Activated CD4-positive, alpha-beta memory T cell treated with anti-CD3 and anti-CD28 coated beads, Interleukin-2, amount 10 ng/mL, durations not matched to agents 7 days and 5 days (primary cell): ENCODE measurements at places on chromosomes 2 and 18. TPM values are rescaled to one million over a fixed set of nuclear protein-coding genes. Genes with fewer than 3 reads are reported as not detected.

Gene COBLL1
- not detected for total RNA-seq

DNA sequence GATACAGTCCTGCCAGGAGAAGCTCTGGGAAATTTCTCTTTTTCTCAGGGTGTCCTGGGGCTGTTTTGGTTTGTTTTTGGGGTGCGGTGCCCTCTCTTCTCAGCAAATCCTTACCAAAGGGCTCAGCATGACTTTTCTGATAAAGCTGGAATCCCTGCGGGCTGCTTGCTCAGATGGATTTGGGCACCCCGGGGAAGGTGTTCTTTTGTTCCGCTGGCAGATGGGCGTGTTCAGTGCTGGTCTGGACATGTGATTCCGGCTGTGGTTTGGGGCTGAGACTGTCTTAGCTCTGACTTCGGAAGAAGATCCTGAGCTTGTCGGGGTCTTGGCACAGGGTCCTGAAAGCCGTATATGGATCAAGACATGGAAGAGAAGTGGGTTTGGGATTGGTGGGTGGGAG is 134.2 kb upstream of the SPRED2 start:
- H3K4me3 ChIP-seq, result no peak overlapping the region
- peaks cover 12% of the 10 kb centered on the region for H3K27me3 ChIP-seq
- H3K27ac ChIP-seq, result no peak overlapping the region
- H3K4me1 ChIP-seq, result peaks cover 4% of the 10 kb centered on the region
- H3K36me3 ChIP-seq, result no peaks in the 10 kb centered on the region

DNA sequence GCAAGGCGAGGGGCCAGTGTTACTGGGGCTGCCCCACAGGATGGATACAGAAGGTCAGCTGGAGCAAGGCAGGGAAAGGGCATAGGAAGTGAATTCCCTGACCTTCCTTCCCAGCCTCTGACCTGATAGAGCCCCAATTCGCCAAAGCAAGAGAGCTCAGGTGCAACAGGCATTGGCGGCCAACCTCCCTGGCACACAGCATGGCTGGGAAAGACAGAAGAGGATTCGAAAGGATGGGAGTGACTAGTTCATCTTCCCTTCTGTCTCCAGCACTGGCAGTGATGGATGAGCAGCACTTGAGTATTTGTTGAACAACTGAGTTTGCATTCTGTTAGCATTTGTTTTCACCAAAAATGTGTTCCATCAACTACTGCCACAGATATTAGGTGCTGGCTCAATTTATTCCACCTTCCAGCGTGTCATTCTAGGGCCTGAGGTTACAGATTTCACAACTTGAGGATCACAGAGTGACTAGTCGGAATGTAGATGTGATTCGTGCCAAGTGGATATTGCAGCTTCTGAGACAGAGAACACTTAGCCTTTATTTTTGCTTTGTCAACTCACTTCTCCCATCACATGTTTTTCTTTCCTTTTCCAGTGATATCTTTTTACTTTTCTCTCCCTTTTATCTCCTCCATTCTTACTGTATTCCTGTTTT is 6.2 kb downstream of the COPS8 start:
- peaks cover 22% of the 10 kb centered on the region for H3K36me3 ChIP-seq
- no peak overlapping the region for H3K27ac ChIP-seq
- DNase-seq, result no peak

DNA sequence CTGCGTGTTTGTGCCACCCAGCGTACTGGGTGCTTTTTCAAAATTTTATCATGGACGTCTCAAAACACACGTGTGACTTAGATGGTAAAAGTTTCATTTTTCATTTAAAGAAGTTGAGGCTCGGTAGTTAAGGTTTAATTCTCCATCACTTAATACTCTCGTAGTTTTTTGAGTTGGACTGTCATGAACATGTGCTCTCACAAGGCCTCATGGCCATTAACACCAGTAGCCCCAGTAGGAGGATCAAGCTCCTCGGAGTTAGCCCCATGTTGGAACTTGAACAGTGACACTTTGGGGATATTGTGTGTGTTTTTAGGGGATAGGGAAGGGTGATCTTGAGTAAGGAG is 15.3 kb downstream of the NMUR1 start:
- H3K4me3 ChIP-seq, result peak overlapping the region; percentile 88
- no peak for DNase-seq
- H3K4me1 ChIP-seq, result peaks cover 29% of the 10 kb centered on the region
- peaks cover 15% of the 10 kb centered on the region for H3K27me3 ChIP-seq
- peaks cover 2% of the 10 kb centered on the region for H3K36me3 ChIP-seq

- no peak overlapping the region for H3K27ac ChIP-seq
- H3K4me1 ChIP-seq, result no peaks in the 10 kb centered on the region
- no peak overlapping the region for H3K4me3 ChIP-seq
- peaks cover 27% of the 10 kb centered on the region for H3K27me3 ChIP-seq
- H3K36me3 ChIP-seq, result no peaks in the 10 kb centered on the region
Observed at GRCh38 chr2:174704061-174704460, 60.2 kb downstream of the CHRNA1 start.

Gene ABCA12
- total RNA-seq, result not detected

Gene VIT
- not detected for total RNA-seq

Gene TEKT4
- total RNA-seq, result not detected

GRCh38 chr2:191976436-191976835 is 129.5 kb upstream of the CAVIN2 start:
- DNase-seq, result no peak
- no peak overlapping the region for H3K4me3 ChIP-seq
- peaks cover 3% of the 10 kb centered on the region for H3K27me3 ChIP-seq
- no peak overlapping the region for H3K27ac ChIP-seq
- H3K36me3 ChIP-seq, result no peaks in the 10 kb centered on the region

Gene QPCT
- not detected for total RNA-seq
